ENCODE measurements at places on chromosomes 12 and 14. TPM values are rescaled to one million over a fixed set of nuclear protein-coding genes. Genes with fewer than 3 reads are reported as not detected.

Gene TAS2R8
- not detected for total RNA-seq

DNA sequence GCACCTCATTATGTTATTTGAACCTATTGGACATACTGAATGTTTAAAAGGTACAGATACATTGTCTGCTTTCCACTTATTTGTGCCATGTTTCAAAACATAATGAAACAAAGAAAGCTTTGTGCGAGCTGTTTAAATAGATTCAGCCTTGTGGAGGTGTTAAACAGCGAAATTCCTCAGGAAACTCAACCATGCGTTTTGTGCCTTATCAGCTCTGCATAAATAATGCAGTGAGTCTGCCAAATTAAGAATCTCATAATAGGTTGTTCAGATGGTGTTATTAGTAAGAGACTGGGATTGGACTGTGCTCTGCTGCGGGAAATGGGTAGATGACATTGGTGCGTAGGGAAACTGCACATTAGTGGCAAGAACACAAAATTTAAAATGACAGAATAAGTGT is 163.7 kb upstream of the CLEC14A start:
- no peak overlapping the region for H3K4me3 ChIP-seq
- no peaks in the 10 kb centered on the region for H3K36me3 ChIP-seq
- no peak for DNase-seq
- H3K4me1 ChIP-seq: no peaks in the 10 kb centered on the region
- H3K27me3 ChIP-seq: no peaks in the 10 kb centered on the region

Gene TRIM9
- 0.91 TPM for total RNA-seq

GRCh38 chr12:127785540-127785939 is 481.4 kb upstream of the TMEM132C start:
- no peaks in the 10 kb centered on the region for H3K27me3 ChIP-seq
- no peaks in the 10 kb centered on the region for H3K4me1 ChIP-seq
- DNase-seq: no peak
- H3K4me3 ChIP-seq: no peak overlapping the region
- no peak overlapping the region for H3K27ac ChIP-seq

DNA sequence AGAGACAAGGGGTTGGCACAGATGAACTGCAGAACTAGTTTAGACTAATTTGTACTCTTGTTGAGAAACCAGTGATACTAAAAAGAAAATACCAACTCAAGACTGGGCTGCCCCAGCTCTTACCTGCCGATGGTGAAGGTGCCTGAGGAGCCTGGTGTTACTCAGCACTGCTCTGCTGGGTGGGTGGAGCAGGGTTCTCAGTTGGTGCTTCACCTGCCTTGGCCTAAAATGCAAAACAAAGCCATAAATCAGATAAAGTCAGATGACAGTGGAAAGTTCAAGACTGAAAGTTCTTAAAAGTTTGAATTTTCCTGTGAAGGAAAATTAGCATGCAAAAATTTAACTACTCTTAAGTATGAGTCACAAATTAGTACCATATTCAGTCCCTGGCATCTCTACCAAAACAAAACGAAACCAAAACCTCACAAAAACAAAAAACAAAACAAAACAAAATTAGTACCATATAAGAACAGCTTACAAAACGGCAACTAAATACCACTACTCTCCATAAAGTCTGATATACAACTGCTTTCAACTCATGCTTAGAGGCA is 21.9 kb downstream of the YBX3 start:
- H3K4me3 ChIP-seq: no peak overlapping the region
- peaks cover 82% of the 10 kb centered on the region for H3K36me3 ChIP-seq
- no peaks in the 10 kb centered on the region for H3K4me1 ChIP-seq
- DNase-seq: no peak
- H3K27me3 ChIP-seq: no peaks in the 10 kb centered on the region

- H3K4me3 ChIP-seq: no peak overlapping the region
- H3K27ac ChIP-seq: no peak overlapping the region
- DNase-seq: no peak
- H3K27me3 ChIP-seq: no peaks in the 10 kb centered on the region
- no peaks in the 10 kb centered on the region for H3K4me1 ChIP-seq
Measured at GRCh38 chr14:79831195-79831892, 380.0 kb downstream of the DIO2 start.

Gene KCNMB4
- total RNA-seq: 4.3 TPM

Measured in SJCRH30 (cell line).